ENCODE measurements at places on chromosomes 11 and 22.

DNA sequence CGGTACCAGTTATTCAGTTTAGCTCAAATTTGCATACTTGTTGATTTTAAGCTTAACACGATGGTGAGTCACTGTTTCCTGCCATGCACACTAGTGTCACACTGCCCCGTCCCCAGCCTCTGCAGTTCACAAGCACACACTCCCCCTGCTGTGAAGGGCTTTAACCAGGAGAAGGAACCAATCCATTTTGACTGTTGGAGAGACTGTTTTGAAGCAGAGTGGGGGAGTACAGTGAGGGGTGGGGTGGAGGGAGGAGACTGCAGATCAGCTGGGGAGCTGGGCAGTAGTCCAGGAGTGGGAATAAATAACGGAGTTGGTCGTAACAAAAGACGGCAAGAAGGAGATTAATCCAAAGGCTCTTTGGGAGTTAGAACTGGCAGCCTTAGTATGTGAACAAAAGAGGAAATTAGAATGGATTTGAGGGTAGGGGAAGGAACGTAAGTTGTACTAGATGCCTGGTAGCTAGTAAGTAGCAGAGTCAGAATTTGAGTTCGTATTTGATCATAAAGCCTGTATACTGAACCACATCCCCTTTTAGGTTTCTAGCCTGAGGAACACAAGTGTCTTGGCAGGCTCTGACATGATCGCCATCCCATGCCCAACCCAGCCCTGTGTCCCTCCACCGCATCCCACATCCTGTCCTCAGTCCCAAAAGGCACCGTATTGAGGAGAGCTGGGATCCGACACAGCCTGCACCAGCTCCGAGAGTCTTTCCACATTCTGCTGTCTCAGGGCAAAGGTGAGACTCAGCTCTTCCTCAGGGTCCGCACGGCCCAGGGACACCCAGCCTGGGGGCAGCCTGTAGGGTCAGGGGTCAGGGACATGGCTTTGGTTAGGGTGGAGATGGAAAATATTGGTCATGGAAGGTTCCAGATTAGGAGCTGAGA is 862 bp downstream of the TPP1 start:
- DNase-seq: no peak

DNA sequence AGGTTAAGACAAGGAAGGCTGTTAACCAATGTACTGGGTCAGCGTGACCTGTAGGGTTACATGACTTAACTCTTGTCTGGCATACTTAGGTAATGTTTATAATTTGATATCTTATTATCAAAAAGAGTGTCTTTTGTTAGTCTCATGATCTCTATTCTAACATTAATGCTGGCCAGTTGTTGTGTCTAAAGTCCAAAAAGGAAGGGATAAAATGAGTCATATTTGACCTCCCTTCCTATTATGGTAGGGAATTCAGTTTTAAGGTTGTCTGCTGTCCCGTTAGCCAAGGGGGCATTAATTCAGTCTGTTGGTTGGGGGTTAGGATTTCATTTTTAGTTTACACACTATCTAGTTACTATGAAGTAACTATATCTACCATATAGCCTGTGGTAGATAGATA is 364.0 kb downstream of the GRM5 start:
- DNase-seq: no peak

- DNase-seq: no peak
Observed at GRCh38 chr22:46064228-46064965, 85.9 kb upstream of the PPARA start.

DNA sequence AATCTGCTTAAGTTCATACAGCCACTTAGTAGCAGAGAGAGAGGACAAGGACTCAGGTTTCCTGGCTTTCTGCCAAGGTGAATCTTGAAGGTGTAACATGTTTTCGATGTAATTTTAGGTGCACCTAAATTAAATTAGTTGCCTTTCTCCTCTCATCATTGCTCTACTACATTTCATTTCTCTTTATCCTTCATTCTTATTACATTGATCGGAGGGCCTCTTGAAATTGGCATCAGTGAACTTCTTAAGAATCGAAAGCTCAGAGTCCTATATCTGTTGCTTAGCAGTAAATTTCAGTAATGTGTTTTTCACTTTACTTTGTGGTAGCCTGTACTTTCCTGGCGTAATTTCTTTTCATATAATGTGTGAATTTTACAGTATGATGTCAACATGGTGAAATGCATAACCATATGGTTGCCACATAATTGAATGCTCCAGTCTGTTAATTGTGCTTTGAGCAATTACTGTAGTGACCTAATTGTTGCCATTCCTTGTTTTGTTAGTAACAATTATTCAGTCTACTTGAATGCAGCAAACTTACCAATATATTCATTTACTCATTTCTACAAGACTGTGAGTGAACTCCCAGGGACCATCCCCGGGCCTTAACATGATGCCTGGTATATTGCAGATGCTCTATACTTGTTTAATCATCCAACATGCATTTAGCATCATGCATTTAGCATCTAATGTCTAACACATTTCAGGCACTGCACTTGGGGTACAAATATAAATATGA is 138.1 kb downstream of the MAML2 start:
- DNase-seq: no peak

DNA sequence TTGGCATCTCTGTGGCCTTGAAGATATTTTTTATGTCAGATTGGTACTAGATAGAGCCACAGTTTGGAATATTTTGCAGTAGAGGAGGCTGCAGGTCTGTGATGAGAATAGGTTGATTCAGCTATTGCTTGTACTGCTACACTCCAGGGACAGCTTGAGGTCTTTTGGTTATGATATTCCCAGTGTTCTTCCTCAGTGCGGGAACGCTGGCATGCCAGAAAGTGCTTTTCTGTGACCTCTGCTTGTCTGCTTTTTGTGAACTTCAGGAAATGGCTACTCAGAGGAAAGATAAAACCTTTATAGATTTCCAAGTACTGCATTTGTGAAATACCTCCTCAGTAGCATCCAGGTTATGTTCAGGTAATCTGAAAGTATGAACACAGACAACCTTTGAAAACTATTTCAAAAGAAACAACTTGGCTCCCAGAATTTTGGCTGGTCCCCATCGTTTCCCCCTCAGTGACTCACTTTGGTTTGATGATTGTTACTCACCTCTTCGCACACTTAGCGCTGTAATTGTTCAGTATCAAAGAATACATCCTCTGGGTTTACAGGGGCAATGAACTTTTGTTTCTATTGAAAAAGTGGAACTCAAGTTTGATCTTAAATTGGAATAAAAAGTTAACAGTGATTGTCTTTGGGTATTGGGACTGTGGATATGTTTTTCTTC is 191.4 kb downstream of the HIPK3 start:
- DNase-seq: no peak

DNA sequence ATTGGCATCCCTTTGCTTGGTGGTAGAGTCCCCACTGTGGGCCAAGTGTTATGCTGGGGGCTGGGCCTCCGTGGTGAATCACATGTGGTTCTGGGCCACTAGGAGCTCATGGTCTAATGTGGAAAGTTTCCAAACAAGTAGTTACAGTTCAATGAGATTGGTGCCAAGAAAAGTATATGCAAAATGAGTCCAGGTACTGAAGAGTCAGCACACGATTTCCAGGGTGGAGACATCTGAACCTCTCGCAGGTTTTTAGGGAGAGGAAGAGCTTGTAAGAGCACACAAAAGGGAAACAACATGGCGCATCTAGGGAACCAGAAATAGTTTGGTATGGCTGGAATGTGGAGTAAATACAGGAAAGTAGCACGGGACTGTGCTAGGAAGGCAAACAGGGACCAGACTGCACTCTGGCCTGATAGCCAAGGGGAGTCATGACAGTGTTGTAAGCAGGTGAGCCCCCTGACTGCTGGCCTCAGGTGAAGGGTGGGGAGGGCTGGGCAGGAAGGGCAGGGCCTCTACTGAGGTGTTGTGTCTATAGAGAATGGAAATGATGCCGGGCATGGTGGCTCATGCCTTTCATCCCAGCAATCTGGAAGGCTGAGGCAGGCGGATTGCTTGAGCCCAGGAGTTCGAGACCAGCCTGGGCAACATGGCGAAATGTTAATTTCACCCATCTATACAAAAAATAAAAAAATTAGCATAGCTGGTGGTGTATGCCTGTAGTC is 12.6 kb downstream of the POLR2F start:
- DNase-seq: no peak

DNA sequence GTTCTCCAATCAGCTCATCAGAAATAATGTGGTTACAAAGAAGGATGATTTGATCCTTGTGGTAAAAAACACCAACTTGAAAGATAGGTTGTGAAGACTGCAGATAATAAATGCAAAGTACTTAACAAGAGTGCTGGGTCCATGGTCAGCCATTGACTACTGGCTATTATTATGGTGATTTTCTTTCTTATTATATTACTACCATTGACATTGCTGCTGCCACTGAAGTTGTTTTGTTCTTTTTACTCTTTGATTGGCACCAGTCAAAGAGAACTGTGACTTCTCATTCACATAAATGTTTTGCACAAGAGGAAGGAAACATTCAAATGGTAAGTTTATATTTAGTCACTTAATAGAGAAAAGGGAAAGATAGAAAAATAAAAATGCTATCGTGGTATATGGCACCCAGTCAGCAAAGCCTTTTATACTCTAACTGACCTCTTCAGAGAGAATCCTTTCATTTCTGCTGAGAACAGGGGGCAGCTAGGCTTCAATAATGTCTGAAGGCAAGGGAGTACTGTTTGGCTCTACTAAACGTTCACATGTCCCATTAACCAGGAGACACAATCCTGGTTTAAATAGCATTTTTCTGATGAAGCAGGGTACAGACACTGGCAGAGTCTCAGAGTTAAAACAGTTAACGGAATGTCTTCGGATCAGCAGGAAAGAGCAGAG is 64.8 kb downstream of the LRRC4C start:
- DNase-seq: no peak

- DNase-seq: no peak
Observed at GRCh38 chr11:127274328-127274676, 273.7 kb upstream of the KIRREL3 start.

GRCh38 chr22:45526768-45527360 is 24.2 kb downstream of the FBLN1 start:
- no peak for DNase-seq

- no peak for DNase-seq
Observed at GRCh38 chr11:3932698-3933097, 77.2 kb downstream of the STIM1 start.

DNA sequence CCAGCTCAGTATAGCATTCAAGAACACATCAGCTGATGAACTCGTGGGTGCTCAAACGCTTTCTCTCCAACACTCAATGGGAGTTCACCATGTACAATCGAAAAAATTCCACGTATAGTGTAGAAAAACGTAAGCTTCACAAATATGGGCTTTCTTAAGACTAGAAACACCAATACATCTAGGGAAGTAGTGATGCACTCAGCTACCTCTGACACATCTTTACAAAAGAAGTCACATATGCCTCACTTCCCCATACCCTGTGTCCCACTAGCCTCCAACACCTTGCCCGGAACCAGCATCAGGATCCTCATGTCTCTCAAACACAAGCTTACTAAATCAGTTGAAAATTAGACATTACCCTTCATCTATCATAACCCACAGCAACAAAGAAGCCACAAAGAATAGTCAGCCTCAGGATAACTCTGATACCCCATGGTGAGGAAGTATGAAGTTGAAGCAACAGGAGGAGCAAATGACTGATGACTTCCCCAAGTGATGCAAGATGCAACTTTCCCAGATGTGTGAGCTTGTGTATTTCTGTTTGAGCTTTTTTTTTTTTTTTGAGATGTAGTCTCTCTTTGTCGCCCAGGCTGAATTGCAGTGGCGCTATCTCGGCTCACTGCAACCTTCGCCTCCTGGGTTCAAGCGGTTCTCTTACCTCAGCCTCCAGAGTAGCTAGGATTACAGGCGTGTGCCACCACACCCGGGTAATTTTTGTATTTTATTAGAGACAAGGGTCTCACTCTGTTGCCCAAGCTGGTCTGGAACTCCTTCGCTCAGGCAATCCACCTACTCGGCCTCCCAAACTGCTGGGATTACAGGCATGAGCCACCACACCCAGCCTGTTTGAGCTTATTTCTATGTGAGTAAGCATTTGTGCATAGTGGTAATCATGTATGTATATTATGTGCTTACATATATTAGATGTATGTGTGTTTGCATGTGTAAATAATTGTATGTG is 8.5 kb upstream of the DENND5A start:
- DNase-seq: no peak

GRCh38 chr22:26891429-26891828 is 234.0 kb downstream of the MIAT start:
- no peak for DNase-seq

DNA sequence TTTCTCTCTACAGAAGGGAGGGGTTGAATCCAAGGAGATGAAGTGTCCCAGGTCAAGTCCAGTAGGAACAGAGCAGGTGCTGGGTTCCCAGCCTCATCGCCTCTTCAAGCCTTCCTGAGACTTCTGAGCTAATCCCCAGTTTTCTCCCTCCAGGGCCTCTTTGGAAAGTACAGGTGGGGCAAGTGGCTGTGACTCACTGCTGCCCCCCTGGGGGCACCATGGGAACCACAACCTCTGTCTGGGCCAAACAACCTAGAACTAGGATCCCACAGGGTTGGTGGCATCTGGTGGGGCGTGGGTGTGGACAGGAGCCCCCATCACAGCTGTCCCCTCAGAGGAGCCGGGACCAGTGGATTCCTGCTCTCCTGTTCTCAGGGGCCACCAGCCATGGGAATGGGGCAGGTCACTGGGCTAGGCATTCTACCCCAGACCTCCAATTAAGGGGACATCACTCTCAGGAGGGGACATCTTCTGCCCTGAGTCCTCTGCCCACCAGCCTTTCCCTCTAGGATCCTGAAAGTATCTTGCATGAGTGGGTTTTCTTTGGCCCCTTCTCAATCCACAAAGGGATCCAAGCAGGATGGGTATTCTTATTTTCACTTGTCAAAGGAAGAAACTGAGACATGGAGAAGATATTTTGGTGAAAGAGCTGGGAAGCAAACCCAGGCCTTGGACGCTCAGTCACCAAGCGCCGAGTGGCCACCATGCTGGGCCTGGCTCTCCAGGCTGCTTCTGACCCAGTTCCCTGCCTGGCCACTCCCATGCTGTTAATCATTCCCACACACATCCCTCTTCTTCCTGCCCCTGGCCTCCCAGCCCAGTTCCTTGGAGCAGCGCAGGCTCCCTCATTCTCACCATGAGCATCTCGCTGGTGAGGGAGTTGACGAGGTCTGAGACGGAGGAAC is 23.8 kb downstream of the LRRC10B start:
- peak; percentile 3 for DNase-seq

GRCh38 chr11:109443052-109443451 is 21.1 kb downstream of the C11orf87 start:
- DNase-seq: no peak

DNA sequence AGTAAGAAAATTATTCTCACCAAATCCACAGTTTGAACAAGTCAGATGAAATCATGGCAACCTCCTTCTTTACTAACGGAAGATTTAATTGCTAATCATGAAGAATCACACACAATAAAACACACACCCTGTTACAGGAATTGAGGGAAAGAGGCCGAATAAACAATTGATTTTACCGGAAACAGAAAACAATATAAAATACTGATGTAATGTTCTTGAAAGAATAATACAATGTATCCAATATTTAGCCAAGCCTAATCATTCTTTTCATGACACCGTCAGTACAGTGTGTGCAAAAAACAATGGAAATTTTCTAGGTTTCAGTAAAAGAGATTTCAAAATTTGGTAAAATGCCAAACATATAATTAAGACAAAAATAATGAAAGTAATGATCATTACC is 23.4 kb downstream of the ASRGL1 start:
- no peak for DNase-seq

All from stimulated activated CD8-positive, alpha-beta memory T cell treated with anti-CD3 and anti-CD28 coated beads, Interleukin-4, amount 100 ng/mL, for 1 hour (primary cell).